ENCODE measurements at places on chromosomes 11 and 22.
A peak's percentile ranks its signal among the peaks of the same experiment; 100 is the strongest.

GRCh38 chr11:92286709-92287108 is 62.1 kb downstream of the FAT3 start:
- no peak for DNase-seq

GRCh38 chr11:9838229-9838628 is 174.4 kb downstream of the SWAP70 start:
- DNase-seq = no peak

DNA sequence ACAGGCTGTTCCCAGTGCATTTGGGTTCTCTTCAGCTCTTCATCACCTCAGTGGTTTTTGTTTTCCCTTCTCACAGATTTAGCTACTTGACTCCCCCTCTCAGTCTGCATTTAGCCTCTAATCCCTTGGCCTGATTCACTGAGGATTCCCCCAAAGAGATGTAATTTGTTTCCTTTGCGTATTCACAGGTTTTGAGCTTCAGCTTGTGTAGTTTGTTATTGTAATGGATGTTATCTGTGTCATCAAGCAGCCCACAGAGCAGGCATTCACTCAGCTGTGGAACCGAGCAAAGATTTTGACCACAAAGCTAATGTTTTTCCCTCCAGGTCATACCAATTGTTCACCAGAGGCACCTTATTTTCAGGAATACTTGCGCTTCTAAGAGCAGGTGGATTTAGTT is 6.4 kb upstream of the ME3 start:
- no peak for DNase-seq

DNA sequence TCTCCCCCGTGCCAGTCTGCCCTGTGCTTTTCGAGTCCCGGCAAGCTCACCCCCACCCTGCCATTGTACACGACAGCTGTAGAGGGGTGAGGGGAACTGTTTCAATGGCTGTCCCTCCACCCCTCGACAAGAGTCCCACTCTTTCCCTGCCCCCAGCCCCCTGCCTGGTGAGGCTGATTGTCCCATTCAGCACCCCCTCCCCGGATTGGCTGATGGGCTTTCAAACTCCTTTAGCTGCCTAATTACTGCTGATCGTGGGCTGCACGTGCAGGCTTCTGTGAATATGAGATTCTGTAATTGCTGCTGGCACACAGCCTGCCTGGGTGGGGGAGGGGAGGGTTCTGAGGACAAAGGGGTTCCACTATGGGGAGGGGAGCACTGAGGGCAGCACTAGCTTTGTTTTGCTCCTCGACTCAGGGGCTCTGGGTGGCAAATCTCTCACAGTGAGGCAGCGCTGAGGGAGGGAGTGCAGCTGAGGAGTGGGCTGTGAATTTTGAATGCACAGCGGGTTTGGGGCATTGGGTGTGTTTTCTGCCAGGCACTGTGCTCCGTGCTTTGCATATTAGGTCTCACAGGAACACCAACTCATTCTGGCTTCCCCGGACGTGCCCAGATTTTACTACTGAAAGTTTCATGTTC is 42.6 kb upstream of the ACCSL start:
- DNase-seq = no peak

GRCh38 chr22:20651286-20651685 is 122.6 kb upstream of the SERPIND1 start:
- DNase-seq = no peak

GRCh38 chr22:41398921-41399320 is 17.2 kb downstream of the TEF start:
- no peak for DNase-seq

GRCh38 chr22:36577019-36577418 is 48.1 kb upstream of the EIF3D start:
- no peak for DNase-seq

GRCh38 chr11:82586581-82586980 is 147.1 kb downstream of the FAM181B start:
- no peak for DNase-seq

- DNase-seq = no peak
Observed at GRCh38 chr22:16932577-16932976, 75.4 kb downstream of the GAB4 start.

DNA sequence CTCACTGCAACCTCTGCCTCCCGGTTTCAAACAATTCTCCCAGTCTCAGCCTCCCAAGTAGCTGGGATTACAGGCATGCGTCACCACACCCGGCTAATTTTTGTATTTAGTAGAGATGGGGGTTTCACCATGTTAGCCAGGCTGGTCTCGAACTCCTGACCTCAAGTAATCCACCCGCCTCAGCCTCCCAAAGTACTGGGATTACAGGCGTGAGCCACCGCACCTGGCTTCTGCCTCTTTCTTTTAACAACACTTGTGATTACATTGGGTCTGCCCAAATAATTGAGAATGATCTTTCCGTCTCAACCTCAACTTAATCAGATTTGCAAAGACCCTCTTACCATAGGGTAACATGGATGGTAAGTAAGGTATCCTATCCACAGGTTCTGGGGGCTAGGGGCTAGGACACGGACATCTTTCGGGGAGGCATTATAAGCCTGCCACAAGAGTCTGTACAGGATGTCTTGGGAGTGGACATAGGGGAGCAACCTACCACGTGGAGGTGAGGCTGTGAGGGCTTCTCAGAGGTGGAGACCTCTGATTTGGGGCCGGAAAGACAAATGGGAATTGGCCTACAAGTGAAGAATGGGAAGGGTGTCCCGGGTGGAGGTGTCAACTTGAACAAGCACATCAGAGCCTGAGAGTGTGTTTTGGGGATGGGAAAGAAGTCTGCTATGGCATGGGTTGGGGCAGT is 2.7 kb upstream of the CBX6 start:
- no peak for DNase-seq

- DNase-seq = no peak
Observed at GRCh38 chr11:70145071-70145470, 58.0 kb upstream of the FADD start.

DNA sequence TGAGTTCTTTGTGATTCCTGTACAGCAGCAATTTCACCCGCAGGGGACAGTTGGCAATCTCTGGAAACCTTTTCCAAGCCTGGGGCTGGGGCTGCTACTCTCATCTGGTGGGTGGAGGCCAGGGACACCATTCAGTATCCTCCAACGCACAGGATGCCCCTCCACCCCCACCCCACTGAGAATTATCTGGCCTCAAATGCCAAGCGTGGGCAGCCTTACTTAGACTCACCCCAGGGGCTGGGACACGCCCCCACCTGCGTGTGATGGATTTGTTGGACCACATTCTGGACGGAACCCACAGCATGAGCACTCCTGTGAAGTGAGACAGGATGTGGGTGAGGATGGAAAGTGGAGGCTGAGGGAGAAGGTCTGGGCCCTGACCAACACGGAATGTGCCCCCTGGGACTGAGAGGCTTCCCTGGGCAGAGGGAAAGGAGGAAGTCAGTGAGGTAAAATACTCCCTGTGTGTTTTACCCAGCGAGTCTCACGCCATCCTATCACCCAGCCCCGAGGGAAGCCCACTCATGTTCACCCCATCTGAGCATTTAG is 13.7 kb downstream of the RASD2 start:
- no peak for DNase-seq

DNA sequence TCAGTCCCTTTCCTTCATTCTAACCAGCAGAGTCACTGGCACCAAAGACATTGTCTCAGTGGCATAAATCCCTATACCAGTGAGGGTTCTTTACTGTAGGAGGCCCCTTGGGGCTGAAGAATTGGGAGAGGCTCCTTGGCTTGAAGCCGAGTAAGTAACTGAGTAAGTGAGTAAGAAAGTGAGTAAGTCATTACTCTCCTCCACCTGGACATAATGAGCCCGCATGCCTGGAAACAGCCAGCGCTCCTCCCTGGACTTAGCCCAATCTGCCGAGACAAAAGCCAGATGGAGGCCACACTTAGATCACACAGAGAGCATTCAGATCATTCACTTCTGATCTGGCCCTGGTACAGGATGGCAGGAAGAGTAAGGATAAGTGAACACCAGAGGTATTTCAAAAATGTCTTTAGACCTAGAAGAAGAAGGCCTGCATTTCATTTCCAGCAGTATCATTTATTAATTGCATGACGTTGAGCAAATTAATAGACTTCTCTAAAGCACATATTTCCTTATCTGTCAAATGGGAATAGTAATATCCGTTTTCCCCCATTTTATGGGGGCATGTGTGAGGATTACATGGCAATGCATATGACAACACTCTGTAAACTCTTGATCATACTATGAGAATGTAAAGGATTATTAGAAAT is 8.2 kb upstream of the MICAL3 start:
- no peak for DNase-seq

DNA sequence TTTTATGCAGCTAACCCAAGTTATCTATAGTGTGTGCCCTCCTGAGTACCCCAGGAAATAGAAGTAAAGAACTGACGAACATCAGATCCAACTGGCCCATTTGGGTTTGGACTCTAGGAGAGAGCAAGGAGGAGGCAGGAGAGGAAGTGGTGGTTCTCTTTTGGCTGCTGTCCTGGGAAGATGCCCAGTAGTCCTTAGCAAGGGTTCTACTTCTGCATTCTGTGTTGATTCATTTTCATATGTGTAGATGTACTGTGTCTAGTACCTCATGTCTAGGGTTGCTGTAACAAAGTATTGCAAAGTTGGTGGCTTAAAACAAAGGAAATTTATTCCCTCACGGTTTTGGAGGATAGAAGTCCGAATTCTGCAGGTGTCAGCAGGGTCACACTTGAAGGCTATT is 6.6 kb upstream of the MMP27 start:
- DNase-seq = no peak

DNA sequence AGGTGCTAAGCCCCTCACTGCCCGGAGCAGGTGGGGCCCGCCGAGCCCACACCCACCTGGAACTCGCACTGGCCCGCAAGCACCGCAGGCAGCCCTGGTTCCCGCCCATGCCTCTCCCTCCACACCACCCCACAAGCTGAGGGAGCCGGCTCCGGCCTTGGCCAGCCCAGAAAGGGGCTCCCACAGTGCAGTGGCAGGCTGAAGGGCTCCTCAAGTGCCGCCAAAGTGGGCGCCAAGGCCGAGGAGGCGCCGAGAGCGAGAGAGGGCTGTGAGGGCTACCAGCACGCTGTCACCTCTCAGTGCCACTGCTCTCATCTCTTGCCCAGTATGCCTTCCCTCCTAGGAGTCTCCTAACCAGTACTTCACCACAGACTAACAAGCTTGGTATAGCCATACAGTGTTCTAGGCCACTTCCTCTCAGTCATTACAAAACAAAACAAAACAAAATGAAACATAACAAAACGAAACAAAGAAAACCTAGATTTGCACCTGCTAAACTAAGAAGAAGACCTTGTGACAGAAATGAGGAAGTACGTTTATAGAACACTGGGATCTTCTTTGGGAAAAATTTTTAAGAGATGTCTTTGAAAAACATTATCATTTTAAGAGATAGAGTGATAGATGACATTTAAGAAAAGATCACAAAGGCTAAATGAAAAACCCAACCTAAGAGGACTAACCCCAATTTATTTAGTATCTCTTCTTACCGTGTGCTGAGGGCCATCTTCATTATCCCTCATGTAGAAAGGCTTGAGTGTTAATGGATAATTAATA is 47.7 kb upstream of the GAB2 start:
- DNase-seq = no peak

DNA sequence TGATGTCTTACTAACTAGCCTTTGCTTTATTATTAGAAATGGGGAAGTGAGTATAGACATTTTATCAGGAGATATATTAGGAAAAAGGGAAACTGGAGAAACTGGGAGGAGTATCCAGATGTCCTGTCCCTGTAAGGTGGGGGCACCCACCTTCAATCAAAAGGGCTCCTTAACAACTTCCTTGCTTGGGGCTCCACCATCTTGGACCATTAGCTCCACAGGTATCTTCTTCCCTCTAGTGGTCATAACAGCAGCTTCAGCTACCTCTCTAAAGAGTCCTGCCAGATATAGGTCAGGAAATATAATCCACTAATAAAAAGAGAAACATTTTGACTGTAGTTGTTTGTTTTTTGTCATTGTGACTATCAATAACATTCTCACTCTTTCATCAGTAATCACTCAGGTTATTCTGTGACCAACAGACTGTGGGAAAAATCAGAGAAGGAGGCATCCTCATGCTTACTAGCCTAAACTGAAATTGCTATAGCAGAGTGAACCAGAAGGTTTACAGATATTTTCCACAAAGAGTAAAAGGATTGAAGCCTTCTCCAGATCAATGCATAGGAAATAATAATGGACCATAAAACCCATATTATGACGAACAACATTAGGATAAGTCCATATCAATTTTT is 10.4 kb downstream of the OR51B4 start:
- peak; percentile 19 for DNase-seq

DNA sequence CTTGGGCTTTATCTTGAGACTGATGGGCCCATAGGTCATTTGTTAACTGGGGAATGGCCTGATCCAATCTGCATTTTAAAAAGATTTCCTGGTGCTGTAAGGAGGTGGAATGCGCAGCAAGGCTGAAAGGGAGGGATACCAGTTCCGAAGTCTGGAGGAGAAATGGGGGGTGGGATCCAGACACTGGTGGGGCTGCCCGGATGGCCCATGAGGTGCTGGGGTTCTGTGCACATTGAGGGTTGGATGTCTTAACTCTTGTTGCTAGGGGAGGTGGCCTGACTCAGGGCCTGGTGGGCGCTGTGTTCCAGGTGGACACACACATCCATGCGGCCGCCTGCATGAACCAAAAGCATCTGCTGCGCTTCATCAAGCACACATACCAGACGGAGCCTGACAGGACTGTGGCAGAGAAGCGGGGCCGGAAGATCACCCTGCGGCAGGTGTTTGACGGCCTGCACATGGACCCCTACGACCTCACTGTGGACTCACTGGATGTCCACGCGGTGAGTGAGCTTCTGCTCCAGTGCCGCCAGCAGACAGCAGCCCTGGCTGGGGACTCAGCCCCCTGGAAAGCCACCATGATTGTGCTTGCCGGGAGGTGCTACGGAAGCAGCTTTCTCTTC is 38.1 kb downstream of the AMPD3 start:
- no peak for DNase-seq

- DNase-seq = no peak
Observed at GRCh38 chr11:94672636-94673035, 95.5 kb upstream of the AMOTL1 start.

DNA sequence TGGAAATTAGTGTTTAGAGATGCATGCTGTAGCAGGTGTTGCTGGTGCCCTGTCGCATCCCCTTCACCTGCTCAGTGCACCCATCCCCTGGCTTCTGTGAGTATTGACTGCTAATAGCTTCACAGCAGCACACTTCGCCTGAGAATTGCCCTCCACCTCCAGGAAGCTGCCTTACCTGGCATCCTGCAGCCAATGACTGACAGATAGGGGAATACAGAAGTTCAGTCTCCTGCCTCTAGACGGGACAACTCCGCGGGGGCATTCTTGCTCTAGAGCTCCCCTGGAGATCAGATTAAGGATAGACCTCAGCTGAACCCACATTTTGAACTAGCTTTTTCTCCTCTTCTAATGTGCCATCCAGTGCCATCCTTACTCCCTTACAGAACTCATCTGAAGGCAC is 9.3 kb upstream of the CD3E start:
- DNase-seq = no peak
